ENCODE measurements at places on chromosomes 2 and 18.

DNA sequence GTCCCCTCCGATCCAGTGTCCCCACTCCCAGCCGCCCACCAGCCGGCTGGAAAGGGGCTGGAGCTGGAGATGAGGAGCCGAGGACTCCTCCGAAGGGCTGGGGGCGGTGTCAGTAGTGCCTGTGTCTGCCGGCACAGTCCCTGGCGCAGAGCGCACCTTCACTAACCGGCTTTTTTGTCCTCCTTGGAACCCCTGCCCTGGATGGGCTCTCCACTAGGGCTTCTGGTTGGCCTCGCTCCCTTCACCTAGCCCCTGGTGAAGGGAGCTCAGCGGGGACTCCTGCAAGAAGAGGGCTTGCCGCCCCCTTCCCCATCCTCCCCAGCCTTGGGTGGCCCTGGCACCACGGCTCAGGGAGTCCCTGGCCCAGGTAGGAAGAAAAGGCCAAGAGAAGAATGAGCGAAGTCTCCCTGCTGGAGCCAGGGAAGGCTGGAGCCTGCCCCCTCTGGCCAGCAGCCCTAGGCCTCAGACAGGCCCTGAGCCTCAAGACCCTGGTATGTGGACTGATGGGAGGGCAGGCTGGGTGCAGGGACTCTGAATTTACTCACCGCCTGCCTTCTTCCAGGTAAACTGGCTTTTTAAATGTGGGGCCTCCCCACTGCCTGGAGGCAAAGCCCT is 570 bp upstream of the ECEL1 start:
- no peak for DNase-seq

DNA sequence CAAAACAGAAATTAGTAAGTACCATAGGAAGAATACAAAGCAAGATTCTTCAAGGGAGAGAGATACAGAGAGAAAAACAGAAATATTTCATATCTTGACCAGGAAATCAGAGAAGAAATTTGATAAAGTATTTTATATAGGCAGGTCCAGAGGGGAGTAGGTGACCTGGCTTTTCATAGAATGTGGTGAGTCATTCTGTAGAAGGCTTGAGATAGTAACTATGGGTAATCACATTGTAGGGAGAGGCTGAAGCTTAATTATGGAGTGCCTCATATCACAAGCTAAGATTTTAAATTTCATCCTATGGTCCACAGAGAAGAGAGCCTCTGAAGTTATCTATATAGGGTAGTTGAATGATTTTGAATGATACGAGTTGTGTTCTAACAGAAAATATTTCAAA is 195.0 kb upstream of the CYRIA start:
- DNase-seq = no peak

DNA sequence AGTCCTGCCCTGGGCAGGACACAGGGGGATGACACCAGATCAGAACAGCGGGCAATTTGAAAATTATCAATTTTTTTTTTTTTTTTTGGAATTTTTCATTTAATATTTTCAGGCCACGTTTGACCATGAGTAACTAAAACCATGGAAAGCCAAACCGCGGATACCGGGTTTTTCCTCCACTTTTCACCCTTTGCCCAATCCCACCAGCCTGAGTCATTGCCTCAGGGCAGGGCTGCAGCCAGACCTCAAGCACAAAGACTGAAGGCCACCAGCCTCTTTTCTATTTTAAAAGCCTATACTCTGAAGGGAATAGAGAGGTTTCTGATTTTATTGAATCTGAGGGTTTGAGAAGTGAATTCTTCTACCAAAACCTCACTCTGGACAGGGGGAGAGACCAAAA is 381.1 kb downstream of the IRS1 start:
- no peak for DNase-seq

GRCh38 chr18:49730951-49731391 is 82.4 kb downstream of the ACAA2 start:
- DNase-seq = no peak

DNA sequence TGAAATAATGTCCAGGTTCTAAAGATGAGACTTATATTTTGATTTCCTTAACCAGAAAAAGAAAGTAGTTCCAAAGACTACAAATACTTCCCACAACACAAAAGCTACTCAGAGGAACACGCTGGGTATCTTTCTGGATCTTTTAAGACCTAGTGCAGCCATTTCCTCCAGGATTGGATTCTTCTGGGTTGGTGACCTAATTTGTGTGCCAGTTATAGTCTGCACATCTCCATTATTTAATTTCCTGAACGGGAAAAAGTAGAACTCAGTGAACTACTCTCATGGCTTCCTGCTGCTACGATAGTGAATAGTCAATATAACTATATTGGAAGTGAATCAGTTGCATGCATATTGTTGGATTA is 1.5 kb downstream of the TMEM87B start:
- DNase-seq = no peak

DNA sequence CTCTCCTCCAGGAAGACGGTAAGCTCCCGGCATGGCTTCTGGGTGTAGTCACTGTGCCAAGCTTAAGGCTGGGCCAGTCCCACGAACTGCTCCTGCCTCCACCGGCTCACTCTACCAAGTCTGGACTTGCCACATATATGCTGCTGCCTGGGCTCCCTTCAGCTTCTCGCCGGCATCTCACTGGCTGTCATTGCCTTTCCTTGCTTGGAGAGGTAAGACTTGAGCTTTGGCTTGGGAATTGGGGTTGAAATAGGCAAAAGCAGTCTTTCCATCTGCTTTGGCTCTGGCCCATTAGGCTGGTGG is 481.0 kb downstream of the TGIF1 start:
- DNase-seq = no peak

DNA sequence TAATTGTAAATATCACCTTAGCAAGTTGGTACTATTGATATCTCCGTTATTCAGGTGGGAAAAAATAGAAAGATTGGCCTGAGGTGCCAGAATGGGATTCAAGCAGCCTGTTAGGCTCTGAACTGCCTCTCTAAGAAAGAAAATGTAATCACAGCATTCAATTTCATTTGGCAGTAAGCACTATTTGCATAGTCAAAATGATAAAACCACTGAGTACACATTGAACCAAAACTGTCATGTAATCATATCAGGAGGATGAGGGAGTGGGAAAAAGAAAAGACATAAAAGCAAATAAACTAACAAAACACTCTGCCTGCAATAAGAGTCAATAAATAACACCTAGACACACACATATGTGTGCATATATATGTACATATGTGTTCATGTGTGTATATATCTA is 103.9 kb upstream of the TACR1 start:
- no peak for DNase-seq

DNA sequence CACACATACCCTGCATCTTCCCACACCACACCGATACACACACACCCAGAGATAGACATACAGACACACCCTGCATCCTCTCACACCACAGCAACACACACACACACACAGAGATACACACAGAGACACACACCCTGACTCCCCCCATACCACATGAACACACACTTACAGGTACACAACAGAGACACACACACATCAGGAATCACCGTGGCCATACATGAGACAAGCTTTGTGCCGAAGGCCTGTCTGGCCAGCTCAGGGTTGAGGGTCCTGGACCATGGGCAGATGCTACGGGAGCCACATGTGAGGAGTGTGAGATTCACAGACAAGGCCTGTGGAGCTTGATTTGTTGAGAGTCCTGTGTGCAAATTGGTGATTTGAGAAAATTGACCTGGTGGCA is 15.6 kb downstream of the IMPA2 start:
- DNase-seq = no peak

DNA sequence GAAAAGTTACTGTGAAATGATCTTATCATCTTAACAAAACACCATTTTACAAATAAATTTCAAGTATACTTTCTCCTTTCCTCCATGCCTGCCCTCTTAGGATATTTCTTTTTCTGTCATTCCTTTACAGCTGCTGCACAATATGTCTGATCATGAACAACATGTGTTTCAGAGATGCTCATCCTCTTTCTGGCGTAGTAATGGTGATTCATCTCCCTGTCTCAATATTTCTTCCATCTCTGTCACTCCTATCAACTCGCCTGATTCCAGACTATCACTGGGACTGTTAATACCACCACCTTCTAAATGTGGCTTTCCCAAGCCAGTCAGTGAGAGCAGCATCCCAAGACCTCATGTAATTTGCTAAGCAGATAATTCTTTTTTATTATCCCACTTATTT is 290.5 kb downstream of the GULP1 start:
- DNase-seq = no peak
